NT2/D1 (cell line): ENCODE measurements at places on chromosomes 1 and 21.
A peak's percentile ranks its signal among the peaks of the same experiment; 100 is the strongest.

DNA sequence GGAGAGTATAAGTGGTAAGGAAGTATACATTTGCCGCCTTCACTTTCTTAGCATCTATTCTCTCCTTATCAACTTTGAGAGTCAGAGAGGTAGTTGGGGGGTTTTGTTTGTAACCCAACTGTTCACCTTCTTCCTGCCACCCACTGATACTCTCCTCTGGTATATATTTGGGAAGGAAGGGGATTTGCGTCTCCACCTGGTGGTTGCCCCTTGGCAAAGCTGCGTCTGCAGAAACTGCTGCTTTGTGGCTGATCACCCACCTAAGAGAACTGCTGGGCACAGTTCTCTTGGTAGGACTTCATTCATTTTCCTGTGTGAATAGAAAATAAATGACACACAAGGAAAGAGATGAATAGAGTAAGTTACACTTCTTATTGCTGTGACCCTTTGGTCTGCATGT lies 87.0 kb downstream of the SYT14 start:
- peak; percentile 6 for DNase-seq

DNA sequence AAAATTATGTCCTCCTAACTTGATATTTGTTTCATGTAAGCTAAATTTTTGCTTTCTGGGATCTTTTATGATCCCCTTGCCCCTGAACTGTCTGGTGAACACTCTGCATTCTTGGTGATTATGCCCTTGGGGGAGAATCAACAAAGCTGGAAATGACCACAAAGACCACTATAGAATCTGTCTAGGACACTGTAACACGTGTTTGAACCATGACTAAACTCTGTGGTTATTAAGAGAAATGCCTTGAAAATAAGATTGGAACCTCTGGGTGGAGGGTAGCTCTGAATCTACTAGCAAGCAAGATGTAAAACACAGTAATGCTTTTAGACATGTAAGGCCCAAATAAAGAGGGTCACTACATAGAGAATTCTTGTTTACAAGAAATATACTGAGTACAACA lies 237.5 kb downstream of the HMCN1 start:
- DNase-seq, result no peak

- no peak for DNase-seq
These were observed 5.3 kb downstream of the CELSR2 start for GRCh38 chr1:109254621-109255096.

DNA sequence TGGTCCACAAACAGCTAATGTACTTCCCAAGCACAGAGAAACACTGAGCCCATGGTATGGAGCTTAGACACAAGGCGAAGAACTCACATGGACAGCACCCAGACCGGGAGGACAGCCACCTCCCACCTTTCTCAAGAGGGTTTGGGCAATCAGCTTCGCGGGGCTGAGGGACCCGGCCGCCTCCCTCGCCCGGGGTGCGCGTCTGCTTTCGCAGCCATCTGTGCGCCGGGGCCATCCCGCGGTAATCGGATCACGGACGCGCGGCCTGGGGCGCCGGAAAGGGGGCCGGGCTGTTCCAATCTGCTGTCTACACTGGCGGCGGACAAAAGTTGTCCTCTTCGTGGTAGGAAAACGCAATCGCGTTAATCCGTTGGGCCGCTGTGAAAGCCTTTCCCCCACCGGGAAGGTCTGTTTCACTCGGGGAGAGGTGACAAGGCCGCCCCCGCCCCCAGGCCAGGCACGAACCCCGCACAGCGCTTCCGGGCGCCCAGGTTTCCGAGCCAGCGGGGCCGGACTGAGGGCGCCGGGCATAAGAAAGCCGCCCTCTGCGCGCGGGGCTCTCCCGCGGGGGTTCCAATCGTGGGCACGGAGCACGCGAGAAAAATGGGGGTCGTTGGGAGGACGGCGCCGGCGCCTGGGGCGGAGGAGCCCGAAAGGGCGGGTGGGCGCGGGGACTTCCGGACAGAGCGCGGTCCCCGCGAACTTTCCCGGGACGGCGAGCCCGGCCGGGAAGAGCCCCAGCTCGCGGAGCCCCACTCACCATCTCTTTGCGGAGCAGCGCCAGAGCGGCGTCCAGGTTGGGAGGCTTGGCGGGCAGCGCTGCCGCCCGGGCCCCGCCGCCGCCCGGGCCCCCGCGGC lies 664 bp downstream of the FAM89A start:
- no peak for DNase-seq

DNA sequence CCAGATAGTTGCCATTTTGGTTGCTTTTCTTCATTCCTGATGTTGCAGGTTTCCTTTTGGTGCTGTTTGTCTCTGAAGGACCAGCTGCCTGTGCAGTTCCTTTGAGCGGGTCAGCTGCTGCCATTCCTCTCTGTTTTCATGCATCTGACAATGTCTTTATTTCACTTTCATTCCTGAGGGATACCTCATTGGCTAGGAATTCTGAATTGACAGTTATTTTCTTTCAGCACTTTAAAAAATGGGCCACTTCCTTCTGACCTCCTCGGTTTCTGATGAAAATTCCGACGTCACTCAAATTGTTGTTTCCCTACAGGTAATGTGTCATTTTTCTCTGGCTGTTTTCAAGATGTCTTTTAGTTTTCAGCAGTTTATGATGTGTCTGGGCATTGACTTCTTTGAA lies 24.8 kb downstream of the CCSAP start:
- no peak for DNase-seq

DNA sequence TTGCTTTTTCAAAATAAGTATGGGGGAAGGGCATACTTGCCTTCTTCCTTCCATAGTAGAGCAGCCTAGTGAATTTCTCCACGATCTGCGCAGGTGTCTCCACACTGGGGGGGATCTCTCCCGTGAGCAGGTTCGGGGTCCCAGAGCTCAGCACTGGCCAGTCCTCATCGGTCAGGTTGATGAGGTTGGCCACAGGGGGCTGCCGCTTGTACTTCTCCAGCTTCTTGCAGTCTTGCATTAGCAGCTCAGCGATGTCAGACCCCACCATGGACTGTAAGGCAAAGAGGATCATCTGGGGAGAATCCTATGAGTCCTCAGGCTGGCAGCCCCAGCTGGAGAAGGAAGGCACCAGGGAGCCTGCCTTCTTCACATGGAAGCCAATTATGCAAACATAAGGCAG lies 11.8 kb downstream of the SEC16B start:
- DNase-seq, result no peak

- no peak for DNase-seq
These were observed 40.5 kb downstream of the EPHB2 start for GRCh38 chr1:22751124-22751531.

GRCh38 chr1:109089242-109090015 lies 1.1 kb upstream of the TMEM167B start:
- DNase-seq, result no peak

- DNase-seq, result no peak
These were observed 234.6 kb upstream of the JUN start for GRCh38 chr1:59018446-59018845.

- DNase-seq, result no peak
These were observed 60.8 kb downstream of the ELK4 start for GRCh38 chr1:205570796-205571537.

GRCh38 chr1:201880928-201881571 lies 7.6 kb upstream of the SHISA4 start:
- no peak for DNase-seq

DNA sequence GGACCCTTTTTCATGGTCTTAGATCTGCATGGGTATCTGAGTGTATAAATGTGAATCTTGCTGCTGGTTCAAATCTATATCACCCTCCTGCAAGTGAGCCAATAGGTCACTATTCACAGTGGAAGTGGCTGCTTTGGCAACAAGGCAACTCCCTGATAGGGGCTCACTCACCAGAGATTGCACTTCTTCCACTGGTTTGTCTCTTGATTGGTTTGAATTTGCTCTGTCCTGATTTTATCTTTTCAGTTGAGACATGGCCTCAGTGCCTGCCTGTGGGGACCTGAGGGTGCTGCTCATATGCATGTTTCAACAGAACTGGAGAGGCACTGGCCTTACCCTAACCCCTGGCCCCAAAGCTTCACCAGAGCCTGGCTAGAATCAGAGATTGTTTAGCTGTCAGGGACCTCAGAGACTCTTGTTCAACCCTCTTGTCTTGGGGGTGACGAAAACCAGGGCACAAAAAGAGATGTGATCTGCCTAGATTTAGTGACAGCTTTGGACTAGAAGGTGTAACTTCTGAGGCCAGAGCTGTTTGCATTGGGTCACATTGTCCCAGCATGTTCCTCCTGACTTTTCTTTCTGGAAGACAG lies 16.9 kb downstream of the AVPR1B start:
- no peak for DNase-seq

- no peak for DNase-seq
These were observed 212.6 kb downstream of the TGFB2 start for GRCh38 chr1:218557731-218558130.

- DNase-seq, result no peak
These were observed 46.1 kb downstream of the MEGF6 start for GRCh38 chr1:3564921-3565831.

DNA sequence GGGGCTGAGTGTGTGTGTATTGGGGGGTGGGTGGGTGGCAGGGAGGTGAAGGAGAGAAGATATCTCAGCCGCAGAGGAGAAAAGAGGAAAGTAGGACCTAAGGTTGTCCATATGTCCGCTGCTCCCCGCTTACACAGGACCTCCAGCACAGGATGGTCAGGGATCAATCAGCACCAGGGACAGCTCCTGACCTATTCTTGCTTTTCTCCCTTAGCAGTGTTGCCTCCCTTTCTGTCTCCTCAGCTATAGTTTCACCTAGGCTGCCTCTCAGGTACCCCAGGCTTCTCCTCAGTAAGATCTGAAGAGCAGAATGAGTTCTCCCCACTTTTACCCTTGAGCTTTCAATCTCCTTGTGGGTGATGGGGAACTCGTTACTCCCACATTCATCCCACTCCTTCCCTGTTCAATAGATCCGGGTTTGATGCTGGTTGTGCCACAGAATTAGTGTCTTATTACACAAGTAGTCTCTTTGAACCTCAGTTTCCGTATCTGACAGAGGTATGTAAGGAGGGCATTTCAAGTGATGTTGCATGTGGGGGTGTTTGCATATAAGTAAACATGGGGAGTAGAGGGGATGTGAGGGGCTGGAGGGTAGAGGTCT lies 1.4 kb upstream of the DPH2 start:
- DNase-seq, result no peak

GRCh38 chr1:226455843-226456242 lies 48.0 kb upstream of the PARP1 start:
- no peak for DNase-seq

DNA sequence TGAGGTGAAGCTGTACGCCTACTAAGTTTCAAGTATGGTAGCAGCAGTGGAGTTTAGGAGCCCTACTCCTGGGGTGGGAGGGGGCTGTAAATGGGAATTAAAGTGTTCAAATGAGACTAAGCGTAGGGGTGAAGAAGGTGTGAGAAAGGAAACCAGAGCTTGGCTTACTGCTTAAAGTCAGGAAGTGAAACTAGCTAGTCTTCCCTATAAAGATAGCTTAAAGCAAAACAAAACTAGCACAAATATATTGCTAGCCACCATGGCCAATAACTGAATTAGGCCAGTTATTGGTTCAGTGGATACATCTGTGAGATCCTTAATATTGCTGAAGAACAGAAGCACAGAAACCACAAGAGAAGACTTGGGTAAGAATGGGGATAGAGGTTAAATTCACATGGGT lies 492.2 kb upstream of the PKN2 start:
- DNase-seq, result no peak

- DNase-seq, result no peak
These were observed 170.1 kb downstream of the TRIM33 start for GRCh38 chr1:114340892-114341291.

- DNase-seq, result no peak
These were observed 158.2 kb downstream of the PBX1 start for GRCh38 chr1:164716992-164717703.

DNA sequence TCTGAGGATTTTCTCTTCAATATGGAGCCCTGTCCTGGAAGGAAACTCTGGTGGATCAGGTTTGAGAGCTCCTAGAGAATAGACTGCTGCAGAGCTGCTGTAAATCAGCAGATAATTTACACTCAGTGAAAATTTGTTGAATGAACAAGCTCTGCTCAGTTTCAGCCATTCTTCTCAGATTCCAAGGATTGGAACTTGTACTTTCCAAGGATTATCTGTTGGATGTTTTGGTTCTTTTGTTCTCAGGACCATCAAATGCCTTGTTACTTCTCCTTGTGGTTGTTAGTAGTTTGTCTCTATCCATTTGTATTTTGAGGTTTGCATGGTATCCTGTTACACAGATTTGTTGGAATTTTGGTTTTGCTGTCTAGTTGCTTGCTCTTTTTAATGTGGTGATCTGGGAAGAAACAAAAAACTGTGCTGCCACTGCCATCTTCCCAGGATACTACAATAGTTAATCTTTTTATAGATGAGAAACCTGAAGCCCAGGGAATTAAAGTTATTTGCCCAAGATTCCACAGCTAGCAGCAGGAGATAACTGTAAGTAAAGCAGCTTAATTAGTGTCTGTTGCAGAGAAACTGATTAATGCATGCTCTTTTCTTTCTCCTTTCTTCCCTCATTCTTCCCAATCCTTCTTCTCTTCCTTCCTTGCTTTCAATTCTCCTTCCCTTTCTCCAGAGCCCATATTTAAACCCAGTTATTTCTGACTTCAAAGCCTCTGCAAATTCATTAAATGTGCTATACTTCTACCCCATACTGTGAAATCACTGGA lies 21.7 kb upstream of the KIFAP3 start:
- DNase-seq, result no peak

DNA sequence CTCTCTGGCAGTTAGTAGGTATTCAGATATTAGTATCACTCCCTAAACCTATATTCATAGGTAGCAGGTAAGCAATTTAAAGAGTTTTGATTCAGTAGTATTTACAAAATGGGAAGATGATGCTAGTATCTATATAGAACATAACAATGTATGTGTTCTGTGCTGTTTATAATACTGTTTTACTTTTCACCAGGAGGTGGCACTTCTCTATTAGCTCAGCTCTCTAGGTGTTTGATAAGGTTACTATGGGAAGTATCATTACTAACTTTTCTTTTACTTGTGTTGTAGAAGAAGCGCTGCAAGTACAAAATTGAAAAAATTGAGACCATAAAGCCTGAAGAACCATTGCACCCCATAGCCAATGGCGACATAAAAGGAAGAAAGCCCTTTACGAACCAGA lies 49.4 kb upstream of the FASLG start:
- DNase-seq, result no peak

DNA sequence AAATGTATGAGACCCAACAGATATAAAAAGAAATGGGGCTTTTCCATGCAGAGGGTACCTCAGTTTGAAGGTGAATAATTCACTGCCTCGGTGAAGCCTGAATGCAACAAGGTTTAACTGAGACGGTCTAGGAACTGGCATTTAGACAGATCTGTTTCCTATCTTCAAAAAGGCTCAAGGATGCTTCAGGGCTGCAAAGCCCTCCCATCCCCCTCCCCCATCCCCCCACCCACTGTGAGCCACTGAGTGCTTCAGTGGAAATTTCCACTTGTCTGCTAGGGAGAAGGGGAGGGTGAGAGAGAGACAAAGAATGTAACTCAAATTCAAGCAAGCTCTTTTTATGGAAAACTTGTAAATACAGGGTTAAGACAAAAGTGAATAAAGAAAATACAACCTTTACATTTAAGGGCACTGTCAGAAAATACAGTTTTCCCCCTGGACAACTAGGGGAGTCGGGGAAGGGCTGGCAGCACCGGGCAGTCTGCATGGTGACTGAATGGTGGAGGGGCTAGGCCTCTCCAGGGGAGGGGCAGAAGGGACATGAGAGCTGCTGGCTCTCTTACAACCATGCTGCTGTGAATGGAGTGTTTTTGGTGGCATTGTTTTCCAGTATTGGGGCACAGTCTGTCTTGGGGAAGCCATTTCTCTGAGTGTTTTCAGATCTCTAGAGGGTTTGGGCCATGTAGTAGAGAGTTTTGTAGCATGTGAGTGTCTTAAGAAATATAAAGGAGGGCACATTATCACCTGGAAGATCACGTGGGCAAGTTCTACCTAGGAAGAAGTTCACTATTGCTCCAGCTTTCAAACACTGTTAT lies 56.7 kb downstream of the MRPS6 start:
- peak; percentile 43 for DNase-seq
